Stimulated activated CD4-positive, alpha-beta T cell treated with anti-CD3 and anti-CD28 coated beads, Interleukin-4, amount 100 ng/mL, for 24 hours (primary cell): ENCODE measurements at places on chromosomes 5 and 9.

DNA sequence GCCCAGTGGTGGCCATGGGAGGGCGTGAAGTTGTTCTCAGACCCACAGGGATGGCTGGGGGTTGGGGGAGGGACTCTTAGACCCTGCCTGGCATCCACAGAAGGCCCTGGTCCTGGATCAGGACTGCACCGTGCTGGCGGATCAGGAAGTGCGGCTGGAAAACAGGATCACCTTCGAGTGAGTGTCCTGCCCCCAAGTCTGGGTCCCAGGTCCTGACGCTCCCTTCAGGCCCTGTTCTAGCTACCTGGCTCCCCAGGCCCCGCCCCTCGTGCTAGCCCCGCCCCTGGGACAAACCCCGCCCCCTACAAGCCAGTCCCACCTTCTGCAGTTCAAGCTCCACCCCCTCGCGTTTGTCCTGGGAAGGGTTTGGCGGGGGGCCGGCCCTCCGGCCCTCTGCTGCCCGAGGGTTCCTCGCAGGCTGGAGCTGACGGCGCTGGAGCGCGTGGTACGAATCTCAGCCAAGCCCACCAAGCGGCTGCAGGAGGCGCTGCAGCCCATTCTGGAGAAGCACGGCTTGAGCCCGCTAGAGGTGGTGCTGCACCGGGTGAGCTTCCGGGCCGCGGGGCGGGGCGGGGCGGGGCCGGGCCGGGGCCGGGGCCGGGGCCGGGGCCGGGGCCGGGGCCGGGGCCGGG lies 12.9 kb downstream of the RGS14 start:
- DNase-seq, result peak; percentile 40

DNA sequence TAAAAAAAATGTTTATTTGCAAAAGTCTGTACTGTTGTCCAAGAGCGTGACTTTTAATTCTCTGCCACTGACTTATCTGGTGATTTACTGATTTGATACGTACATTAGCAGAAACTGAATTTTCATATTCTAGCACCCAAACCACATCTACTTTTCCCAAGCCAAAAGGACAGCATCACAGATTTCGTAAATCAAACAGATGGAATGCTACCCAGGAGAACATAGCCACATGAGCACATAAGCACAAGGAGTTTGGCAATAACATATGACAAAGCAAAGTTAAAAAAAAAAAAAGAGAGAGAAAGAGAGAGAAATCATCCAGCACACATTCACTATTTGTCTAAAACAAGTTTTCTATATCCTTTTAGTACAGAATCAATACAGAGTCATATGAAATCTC lies 83.7 kb downstream of the HINT1 start:
- no peak for DNase-seq

- DNase-seq, result no peak
Observed at GRCh38 chr5:151738125-151738848, 20.1 kb downstream of the ATOX1 start.

- peak; percentile 33 for DNase-seq
Observed at GRCh38 chr5:116084287-116084691, 536 bp upstream of the COMMD10 start.

DNA sequence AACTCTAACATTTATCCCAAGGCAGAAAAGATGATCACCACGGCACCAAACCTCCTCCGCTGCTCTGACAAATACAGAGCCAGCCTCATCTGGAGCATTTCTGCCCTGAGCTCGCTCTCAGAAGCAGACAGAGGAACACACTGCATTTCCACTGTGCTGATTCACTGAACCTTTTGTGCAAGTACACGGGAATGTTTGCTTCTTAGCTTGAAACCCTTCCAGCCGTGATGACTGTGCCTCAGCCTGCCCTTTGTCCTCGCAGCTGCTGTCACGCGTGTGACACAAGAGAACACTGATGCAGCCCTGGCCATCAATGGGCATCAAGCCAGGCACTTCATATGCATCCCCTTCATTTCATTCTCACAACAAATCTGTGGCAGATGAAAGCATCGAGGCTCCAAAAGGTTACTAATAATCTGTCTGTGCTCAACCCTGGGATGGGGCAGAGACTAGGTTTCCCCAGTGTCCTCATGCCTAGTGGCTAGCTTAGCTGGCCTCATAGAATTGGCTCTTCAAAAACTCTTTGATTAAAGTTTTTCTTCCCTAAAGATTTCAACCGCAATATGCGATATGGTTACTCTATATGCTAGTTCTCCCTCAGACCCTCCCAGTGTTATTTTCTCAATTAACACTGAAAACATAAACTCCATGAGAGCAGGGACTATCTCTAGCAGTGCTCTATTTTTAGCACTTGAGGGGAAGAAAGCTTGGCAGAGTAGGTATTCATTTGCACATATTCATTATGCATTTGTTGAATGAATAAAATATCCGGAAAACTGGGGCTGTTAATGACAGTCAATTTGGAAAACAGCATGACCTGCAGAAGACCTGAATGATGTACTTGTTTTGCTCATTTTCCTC lies 7.3 kb downstream of the CDC14B start:
- DNase-seq, result no peak
